ENCODE measurements at places on chromosomes 11 and 22.

DNA sequence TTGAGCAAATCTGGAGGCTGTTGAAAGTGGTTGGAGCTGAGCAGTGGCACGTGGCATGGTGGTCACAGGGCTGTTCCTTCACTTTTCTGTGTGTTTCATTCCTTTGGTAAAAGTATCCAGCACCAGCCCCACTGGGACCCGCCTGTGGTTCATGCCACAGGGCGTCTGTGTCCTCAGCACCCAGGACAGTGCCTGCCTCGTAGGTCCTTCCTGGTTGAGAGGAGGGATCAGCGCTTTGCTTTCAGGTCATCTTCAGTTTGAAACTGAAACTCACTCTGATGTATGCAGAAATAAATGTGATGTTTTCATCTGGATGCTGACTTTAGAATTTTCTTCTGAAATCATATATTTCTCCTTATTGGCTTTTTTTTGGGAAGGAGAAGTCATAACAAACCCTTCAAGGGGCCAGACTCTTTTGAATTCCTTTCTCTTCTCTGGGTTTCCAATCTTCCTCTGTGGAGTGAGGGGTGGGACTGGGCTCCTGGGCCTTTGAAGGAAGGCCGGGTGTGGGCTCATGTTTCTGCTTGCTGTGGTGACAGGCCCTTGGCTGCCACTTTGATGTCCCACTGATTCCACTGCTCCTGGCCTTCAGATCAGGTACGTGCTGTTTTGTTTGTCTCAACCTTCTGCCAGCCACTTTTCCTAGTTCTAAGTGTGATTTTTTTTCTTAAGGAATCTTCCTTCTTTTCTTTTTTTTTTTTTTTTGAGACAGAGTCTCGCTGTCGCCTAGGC, 26.2 kb downstream of the TBC1D22A start:
- peak; percentile 24 for DNase-seq

- no peak for DNase-seq
Observed at GRCh38 chr22:37294747-37295146, 12.4 kb downstream of the CYTH4 start.

- DNase-seq: peak; percentile 11
Observed at GRCh38 chr11:58923300-58923788, 15.9 kb upstream of the GLYATL1 start.

- DNase-seq: peak; percentile 57
Observed at GRCh38 chr11:77547863-77548551, 41.7 kb upstream of the AQP11 start.

- DNase-seq: no peak
Observed at GRCh38 chr11:12686246-12687060, 12.2 kb downstream of the TEAD1 start.

DNA sequence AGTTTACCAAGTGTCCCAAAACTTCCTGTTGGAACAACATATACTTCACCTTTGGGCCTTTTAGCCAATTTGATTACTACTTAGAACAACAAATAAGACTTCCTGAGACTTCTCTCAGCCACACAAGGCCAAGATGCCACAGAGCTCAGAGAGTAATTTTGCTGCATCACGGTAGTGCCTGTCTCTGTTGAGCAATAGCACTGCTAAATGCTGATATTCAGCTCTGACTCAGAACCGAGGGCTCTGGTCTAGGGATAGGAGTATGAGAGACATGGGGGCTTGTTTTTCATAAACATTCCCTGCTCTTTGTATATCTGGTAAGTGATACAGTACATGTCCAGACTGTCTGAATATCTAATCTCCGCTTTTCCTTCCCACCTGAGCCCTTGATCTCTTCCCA, 260.4 kb upstream of the ARHGAP20 start:
- no peak for DNase-seq

GRCh38 chr11:116242006-116242405, 530.8 kb downstream of the BUD13 start:
- DNase-seq: no peak

GRCh38 chr11:134862105-134862502, 450.1 kb upstream of the B3GAT1 start:
- no peak for DNase-seq

DNA sequence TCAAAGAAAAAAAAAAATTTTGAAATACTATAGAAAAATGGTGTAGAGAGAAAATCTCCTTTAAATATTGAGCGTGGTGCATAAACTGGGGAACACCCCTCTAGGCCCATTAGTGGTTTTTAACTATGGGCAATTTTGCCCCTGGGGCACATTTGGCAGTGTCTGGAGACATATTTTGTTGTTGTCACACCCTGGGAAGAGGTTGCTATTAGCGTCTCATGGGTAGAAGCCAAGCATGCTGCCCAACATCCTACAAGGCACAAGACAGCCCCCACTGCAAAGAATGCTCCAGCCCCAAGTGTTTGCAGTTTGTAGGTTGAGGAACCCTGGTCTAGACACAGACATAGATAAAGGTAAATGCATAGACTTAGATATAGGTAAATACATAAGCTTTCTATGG, 92.6 kb downstream of the KIAA1671 start:
- no peak for DNase-seq

DNA sequence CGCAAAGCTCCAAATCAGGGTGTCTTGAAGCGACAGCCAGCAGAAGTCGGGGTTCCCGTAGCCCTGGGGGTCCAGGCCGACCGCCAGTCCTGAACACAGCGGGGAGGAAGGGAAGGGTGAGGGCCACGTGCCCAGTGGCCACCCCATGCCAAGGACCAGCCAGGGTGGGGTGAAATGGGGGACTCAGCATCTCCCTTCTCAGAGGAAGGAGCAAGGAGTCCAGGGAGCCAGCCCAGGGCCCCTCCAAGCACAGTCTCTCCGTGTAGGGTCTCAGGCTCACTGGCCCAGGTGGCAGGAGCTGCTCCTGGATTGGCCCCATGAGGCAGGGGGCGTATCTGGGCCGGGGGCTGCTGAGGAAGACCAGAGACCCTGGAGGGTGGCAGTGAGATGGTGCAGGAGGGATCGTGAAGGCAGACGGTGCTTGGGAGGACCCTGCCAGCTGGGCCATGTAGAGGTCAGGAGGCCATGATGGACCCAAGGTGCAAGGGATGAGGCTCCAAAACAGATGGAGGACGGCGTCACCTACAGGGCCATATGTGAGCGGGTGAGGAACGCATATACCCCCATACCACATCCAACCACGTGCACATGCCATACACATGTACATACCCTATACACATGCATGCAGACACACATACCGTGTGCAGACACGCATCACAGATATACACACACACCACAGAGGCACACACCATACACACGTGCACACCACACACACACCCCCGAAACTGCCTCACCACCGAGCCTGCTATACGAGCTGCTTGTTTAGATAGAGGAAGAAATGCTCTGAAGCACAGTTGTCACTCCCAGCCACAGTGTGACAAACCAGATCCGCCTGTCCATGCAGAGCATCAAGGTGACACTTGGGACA, 34.4 kb downstream of the TRMU start:
- peak; percentile 18 for DNase-seq

All from CD4-positive, alpha-beta T cell treated with Interleukin-21 for 1 hour (primary cell).